AG09319 (cell line): ENCODE measurements at places on chromosomes 7 and 10.
A peak's percentile ranks its signal among the peaks of the same experiment; 100 is the strongest.

- DNase-seq, result no peak
Observed at GRCh38 chr10:32331606-32332005, 15.4 kb downstream of the EPC1 start.

GRCh38 chr7:150388709-150389531, 9.8 kb downstream of the ZNF775 start:
- no peak for DNase-seq

GRCh38 chr7:28016297-28016696, 164.3 kb downstream of the JAZF1 start:
- no peak for DNase-seq

- DNase-seq, result no peak
Observed at GRCh38 chr10:44930904-44931620, 19.9 kb downstream of the TMEM72 start.

- DNase-seq, result no peak
Observed at GRCh38 chr7:99366646-99367045, 7.9 kb upstream of the ARPC1B start.

DNA sequence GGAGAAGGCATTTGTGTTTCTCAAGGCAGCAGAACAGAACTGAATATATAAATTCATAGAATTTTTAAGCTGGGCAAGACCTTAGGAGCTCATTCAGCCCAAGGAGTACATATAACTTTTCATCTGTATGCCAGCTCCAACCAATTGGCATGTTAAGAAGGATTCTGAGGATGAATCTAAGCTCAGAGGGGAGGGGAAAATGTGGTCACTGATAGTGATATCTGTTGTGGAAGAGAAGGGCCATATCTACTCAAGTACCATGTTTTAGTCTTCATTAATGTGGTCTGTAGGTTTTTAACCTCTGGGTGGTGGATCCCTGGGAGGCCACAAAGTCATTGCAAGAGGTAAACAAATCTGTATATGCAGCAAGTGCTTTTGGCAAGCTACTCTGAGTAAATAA, 6.4 kb downstream of the CALD1 start:
- DNase-seq, result no peak

DNA sequence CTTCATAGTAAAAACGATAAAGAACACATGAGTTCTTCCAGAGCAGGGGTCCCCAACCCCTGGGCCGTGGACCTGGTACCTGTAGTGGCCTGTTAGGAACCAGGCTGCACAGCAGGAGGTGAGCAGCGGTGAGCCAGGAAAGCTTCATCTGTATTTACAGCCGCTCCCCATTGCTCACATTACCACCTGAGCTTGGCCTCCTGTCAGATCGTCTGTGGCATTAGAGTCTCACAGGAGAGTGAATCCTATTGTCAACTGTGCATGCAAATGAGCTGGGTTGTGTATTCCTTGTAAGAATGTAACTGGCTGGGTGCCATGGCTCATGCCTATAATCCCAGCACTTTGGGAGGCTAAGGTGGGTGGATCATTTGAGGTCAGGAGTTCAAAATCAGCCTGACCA, 229.5 kb downstream of the CNTNAP2 start:
- DNase-seq, result no peak

- DNase-seq, result peak; percentile 80
Observed at GRCh38 chr10:72048450-72049124, 39.8 kb downstream of the SPOCK2 start.

DNA sequence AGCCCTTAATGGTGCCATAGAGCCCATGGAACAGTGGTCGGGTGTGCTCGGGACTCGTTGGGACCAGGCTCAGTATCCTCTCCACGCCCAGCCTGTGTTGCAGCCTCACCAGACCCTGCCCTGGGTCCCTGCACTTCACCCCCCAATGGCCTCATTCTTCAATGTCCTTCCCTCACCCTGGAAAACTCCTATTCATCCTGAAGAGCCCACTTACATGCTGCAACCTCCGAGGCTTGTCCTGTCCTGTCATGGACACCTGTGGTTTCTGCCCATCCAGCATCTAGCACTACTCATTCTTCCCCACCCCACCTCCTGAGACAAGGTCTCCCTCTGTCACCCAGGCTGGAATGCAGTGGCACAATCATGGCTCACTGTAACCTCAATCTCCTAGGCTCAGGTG, 7.7 kb downstream of the MMD2 start:
- DNase-seq, result no peak

GRCh38 chr10:16292366-16292765, 144.4 kb upstream of the PTER start:
- DNase-seq, result no peak

DNA sequence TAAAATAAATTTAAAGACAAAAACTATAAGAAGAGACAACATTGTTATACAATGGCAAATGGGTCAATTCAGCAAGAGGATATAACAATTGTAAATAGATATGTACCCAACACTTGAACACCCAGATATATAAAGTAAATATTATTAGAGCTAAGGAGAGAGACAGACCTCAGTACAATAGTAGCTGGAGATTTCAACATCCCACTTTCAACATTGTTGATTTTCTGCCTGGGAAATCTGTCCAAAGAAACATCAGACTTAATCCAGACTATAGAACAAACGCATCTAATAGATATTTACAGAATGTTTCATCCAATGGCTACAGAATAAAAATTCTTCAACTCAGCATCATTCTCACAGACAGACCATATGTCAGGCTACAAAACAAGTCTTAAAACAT, 256.1 kb downstream of the GRM8 start:
- DNase-seq, result no peak

- no peak for DNase-seq
Observed at GRCh38 chr7:91405092-91405788, 141.0 kb downstream of the FZD1 start.

DNA sequence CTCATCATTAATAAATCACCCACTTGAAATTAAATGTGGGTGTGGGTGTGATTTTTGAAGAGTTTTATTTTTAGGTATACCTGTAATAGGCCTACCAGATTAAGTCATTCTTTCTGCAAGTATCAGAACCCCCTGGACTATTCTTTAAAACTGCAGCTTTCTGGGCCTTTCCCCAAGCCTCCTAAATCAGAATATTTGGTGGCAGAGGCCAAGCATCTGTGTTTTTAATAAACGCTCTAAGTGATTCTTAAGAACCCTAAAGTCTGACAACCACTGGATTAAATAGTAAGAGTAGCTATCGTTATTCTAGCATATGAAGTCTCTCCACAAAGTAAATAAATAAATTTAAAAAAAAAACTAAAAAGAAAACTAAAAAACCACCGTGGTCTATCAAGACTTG, 703.0 kb upstream of the NRP1 start:
- DNase-seq, result no peak

- DNase-seq, result no peak
Observed at GRCh38 chr10:71852355-71852937, 1.4 kb upstream of the PSAP start.
